ENCODE measurements at places on chromosomes 2 and 18. TPM values are rescaled to one million over a fixed set of nuclear protein-coding genes. Genes with fewer than 3 reads are reported as not detected.

GRCh38 chr2:43556256-43556655 is 39.6 kb downstream of the THADA start:
- DNase-seq = no peak

DNA sequence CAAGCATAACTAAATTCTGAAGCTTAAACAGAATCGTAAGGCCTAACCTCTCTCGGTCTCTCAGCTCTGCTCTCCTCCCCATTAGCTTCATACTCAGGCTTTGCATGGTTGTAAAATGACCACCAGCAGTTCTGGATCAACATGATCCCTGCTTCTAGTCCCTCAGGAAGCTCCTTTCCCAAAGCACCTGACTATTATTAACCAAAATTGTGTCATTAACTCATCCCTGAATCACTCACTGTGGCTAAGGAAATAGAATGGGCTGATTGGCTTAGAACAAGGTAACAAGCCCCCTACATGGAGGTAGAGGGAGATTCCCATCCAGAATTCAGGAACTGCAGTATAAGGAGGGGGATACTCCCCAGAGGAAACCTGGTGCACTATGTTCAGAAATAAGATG is 448.3 kb downstream of the ARHGAP15 start:
- DNase-seq = no peak

GRCh38 chr2:166994588-166995336 is 106.5 kb downstream of the XIRP2 start:
- DNase-seq = no peak

- no peak for DNase-seq
Observed at GRCh38 chr2:5176764-5177163, 515.4 kb upstream of the SOX11 start.

SKA1 gene
- 6.4 TPM for polyA plus RNA-seq

- peak; percentile 70 for DNase-seq
Observed at GRCh38 chr18:58590254-58590653, 38.6 kb downstream of the ALPK2 start.

- no peak for DNase-seq
Observed at GRCh38 chr18:51520676-51521180, 323.2 kb upstream of the MEX3C start.

GRCh38 chr2:198973785-198974184 is 484.0 kb downstream of the SATB2 start:
- no peak for DNase-seq

GRCh38 chr2:186862869-186863709 is 14.1 kb upstream of the ZSWIM2 start:
- no peak for DNase-seq

- peak; percentile 90 for DNase-seq
Observed at GRCh38 chr2:88055371-88056128, at the start of gene KRCC1. TSS of gene KRCC1 (minus strand) at chr2:88055783. CDS start at chr2:88028563, 27,220 bp downstream.

GPBAR1 gene
- polyA plus RNA-seq = 2.0 TPM

SLC66A2 gene
- 21.0 TPM for polyA plus RNA-seq

Measured in left renal pelvis (tissue), 4 donors.